ENCODE measurements at places on chromosomes 3 and 15.

GRCh38 chr3:9806688-9807589 lies 3.1 kb upstream of the TTLL3 start:
- no peak for DNase-seq

DNA sequence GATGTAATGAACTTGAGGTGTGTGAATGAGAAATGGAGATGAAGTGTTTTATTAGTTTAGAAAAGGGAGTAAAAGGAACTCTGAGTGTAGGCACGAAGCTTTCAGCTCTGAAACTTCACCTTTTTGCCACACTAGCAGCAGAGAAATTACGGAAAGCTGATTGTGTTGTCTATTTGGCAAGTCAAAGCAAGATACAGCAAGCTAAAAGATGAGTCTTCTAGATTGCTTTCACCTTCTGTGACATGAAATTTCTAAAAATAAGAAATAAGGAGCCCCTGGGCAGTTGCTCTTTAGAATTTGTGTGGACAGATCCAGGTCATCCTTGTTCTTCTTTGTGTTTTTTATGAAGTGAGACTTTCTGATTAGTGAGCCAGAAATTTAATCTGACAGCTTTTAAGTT lies 143.4 kb downstream of the FNDC3B start:
- peak; percentile 22 for DNase-seq

DNA sequence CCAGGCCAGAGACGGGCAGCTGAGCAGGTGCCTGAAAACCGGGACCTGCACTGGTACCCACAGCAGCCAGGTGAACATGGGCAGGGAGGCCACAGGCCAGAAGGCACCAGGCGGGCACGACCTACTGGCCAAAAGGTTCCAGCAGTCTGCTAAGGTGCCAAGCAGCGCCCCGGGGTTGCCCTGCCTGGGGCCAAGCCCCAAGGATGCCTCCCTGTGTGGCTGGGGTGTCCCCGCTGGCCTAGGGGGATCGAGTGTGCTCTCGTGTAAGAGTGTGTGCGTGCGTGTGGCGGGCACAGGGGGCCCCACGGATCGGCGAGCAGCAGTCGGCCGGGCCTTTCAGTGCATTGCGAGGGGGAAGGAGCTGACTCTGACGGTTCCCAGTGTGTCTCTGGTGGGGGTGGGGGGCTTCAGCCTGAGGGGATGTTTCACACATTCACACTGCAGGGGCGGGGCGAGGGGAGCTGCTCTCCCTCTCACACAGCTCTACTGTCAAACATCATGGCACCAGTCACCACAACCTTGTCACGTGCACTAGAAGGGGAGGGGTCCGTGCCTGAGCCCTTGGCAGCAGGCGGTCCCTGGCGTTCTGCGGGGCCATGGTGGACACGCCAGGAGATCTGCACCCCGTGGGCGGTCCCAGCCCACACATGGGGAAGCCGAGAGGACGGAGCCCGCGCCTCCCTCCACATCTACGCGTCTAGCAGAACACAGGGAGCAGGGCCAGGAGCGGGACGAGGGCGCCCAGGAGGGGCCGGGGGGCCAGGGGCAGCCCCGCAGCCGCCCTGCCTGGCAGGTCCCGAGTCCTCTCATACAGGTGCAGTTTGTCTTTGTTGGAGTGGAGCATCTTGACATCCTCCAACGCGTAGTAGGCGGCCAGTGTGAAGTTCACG lies 44.5 kb downstream of the RGMA start:
- no peak for DNase-seq

DNA sequence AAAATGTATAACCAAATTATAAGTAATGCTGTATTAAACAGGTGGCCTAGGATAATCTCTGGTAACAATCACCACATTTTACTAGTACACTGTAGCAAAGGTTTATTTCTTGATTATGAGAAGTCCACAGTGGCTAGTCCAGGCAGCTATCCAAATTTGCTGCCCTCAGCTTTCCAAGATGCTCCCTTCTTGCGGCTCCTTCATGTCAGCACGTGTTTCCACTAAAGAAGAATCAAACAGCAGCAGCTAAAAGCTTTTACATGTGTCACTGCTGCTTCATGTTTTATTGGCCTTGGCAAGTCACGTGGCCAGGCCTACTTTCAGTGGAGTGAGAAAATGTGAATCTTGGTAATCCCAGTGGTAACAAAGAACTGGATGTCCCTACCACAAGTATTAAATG lies 5.6 kb upstream of the RBMS3 start:
- peak; percentile 26 for DNase-seq

DNA sequence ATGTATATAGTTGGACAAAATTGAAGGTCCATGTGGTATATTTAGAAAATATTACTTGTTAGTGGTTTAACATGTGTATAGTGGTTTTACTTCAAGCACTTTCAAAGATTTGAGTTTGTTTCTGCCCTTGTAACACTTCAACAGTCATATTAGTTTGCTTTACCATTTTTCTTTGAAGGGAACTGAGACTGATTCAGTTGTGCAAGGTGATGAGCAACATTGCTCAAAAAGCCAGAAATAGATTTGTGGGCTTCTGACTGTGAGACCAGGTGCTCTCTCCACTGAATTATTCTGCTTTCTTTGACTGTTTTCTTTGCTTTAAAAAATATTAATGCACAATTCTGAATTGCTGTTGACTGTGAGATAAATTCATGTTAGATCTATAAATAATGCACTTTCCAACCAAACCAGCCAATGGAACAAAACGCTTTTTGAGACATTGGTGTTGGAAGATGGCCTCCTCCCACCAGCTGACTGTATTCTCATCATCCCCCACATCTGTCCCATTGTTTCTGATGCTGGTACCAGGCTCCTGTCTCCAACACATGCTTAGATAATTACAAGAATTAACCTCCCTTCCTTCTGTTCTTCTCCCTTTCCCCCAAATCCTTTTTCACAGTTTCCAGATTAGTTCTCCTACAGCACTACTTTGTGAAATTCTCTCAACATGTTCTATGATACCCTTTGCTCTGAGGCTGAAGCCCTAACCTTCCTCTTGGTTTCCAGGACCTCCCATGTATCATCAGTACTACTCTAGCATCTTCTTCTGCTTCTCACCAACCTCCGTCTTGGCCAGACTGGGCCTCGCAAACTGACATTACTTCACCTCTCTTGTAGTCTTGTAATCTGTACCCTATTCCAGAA lies 27.9 kb downstream of the PLCL2 start:
- no peak for DNase-seq

- peak; percentile 95 for DNase-seq
Measured at GRCh38 chr3:192887047-192887446, 30.6 kb downstream of the MB21D2 start.

Measured in bronchial epithelial cell (primary cell).